Right hindlimb (tissue), 1 donor: ENCODE measurements at places on chromosomes 4 and X.
A peak's percentile ranks its signal among the peaks of the same experiment; 100 is the strongest.

DNA sequence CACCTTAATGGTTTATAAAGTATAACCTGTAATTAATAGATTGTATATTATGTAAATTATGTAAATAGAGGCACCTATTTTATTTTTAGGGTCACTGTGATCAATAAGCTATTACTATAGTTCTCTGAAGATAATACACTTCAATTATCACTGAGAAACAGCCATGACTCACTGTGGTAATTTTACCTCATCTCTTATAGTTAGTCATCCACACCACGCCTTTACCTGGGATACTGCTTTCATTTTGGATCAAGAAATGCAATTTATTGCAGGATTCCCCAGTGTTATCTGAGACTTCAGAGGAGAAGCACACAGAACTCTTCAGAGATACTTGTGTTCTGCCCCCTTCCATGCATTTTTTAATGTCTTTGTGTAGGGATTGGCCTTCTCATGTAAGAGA, 348.1 kb upstream of the ATOH1 start:
- no peak for DNase-seq

- no peak for DNase-seq
Observed at GRCh38 chr4:55272589-55272988, 73.5 kb upstream of the SRD5A3 start.

DNA sequence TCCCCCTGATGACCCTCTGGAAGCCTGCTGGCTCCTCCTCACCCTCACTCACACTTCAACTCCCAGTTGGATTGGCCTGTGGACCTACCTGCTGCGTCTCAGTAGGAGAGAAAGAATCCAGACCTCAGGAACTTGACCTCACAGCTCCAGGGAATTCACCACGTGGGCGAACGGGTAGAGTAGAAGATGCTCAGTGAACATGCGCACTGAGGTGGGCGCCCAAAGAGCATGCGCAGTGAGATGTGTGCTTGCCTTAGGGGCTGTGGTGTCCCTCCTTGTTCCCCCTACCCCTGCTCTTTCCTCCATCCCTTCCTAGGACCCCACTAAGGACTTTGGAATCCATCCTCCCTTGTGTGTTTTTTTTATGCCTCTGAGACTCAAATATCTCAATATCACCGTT, 12.9 kb downstream of the FOXR2 start:
- no peak for DNase-seq

DNA sequence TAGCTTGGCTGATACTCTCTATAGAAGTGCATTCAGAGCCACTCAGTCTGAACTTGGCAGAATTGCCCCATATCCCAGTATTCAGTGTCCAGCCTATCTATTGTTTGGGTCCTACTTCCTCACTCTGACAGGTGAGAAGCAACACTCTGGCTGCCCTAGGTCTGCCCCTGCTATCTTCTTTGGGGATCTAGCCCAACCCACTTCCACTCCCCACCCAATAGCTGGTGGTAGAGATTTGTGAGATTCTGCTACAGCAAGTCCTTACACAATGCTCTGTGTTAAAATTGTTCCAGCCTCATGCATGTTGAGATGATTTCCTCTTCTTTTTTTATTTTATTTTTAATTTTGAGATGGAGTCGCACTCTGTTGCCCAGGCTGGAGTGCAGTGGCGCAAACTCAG, 67.6 kb downstream of the TRIM2 start:
- no peak for DNase-seq

DNA sequence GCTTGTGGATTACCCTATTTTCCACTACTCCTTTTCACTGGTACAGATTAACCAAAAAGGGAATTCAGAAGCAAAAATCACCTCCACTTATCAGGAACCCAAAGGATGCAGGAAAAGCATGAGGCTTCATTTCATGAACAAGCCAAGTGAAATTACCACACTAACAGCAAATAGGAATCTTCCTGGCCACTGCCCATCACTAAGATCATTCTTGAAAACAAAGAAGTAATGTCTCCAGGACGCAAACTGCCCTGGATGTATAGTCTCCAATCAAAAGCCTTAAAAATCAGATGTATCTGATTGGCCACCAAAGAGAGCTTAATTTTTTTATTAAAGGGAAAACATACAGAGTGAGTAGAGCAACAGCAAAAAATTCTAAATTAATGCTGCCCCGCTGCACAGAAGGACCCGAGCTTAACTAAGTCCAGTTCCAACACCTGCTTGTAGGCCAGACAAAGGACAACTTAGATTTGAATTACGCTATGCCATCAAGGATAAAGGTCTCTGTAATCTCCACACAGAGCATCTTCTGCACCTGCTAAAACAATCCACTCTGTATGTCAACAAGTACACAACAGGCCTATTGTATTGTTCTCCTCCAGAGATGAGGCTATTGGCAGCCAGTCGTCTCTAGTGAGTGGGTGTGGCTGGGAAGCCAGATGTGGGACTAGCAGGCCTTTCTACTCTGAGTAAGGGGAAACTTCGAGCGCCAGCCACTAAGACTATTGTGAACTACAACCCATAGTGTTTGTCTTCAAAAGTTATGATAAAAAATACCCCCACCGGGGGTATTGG, 12.4 kb downstream of the ZDHHC9 start:
- peak; percentile 73 for DNase-seq

- no peak for DNase-seq
Observed at GRCh38 chr4:105956569-105956968, 61.3 kb downstream of the NPNT start.

- DNase-seq, result no peak
Observed at GRCh38 chr4:76752861-76753501, 145.0 kb downstream of the SOWAHB start.

DNA sequence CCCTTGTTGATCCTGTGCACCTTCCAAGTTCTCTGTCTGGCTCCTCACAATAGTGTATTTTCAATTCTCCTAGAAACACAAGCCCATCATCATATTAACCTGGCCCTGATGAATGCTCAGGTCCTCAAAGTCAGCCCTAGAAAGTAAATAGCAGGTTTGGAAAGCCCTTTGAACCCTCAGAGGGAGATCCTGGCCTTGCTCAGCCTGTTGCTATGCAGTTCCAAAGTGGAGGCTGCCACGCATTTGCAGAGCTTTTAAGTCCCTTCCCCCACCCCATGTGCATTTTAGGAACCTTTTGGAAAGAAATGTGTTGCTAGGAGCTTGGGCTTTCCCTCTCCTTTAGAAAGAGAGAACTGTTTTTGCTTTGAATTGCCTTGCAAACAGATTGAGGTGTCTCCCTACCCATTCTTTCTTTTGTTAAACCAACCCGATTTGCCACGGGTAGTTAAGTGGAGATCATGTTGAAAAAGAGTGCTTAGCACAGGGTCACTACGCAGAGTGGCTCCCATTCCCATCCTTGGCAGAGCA, 12.2 kb downstream of the MAMLD1 start:
- no peak for DNase-seq

DNA sequence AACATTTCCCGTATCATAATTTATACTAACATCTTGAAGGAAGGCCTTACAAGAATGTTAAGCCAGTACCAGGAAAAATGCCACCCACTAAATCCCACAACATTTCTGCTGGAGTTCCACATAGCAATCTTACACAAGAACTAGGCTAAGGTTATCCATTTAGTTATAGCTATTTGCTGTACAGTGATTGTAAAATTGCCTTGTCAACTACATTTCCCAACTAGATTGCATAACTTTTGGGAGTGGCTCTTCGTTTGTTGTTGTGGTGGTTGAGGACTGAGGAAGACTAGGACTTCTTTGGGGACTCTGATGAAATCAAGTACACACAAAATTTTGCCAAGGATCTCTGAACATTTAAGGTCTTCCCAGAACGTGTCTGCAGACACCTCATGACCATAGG, 8.0 kb downstream of the IBSP start:
- DNase-seq, result no peak

GRCh38 chrX:65644621-65645289, 22.7 kb upstream of the MSN start:
- DNase-seq, result peak; percentile 80

GRCh38 chr4:51907006-51907669, 64.2 kb downstream of the DCUN1D4 start:
- no peak for DNase-seq

GRCh38 chr4:178808106-178808505, 1365.9 kb upstream of the AGA start:
- no peak for DNase-seq

DNA sequence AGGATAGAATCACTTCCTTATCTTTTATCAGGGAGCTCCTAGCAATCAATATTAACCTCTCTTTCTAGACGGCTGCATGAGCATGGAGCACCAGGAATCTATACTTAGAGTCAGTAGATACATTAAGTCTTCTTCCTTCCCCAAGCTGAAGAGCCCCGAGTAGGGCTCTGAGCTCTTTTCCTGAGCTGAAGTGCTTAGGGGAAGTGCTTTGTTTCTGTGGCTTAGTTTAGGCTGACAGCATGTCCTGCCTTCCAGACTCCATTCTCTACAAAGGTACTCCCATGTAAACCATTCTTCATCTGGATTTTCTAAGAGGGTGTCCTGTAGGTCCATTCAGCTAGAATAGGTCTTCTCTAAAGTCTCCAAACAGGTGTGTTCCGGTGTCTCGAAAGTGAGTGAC, 127.5 kb upstream of the AFF2 start:
- DNase-seq, result no peak

- DNase-seq, result peak; percentile 35
Observed at GRCh38 chr4:23903859-23904438, 14.1 kb upstream of the PPARGC1A start.

GRCh38 chr4:23923141-23923540, 33.3 kb upstream of the PPARGC1A start:
- DNase-seq, result no peak

GRCh38 chrX:123084797-123085196, 99.3 kb upstream of the GRIA3 start:
- DNase-seq, result no peak

DNA sequence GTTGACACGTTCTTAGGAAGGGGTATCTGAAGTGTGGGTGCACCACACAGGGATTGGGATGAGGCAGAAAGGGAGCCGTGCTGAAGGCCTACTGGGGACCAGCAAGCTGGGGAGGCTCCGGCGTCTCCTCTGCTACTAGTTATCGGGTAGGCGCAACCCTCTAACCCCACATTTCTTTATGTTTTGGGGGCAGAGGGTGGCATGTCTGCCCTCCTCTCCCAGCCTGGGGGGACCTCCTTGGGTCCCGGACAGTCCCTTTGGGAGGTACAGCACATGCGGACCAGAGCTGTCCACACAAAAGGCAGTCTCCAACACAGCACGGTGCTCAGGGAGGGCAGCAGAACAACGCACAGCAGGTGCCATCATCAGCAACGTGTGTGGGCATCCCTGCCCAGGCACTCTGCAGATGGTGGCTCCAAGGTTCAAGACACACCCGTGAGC, 33.2 kb downstream of the WDR1 start:
- peak; percentile 15 for DNase-seq

DNA sequence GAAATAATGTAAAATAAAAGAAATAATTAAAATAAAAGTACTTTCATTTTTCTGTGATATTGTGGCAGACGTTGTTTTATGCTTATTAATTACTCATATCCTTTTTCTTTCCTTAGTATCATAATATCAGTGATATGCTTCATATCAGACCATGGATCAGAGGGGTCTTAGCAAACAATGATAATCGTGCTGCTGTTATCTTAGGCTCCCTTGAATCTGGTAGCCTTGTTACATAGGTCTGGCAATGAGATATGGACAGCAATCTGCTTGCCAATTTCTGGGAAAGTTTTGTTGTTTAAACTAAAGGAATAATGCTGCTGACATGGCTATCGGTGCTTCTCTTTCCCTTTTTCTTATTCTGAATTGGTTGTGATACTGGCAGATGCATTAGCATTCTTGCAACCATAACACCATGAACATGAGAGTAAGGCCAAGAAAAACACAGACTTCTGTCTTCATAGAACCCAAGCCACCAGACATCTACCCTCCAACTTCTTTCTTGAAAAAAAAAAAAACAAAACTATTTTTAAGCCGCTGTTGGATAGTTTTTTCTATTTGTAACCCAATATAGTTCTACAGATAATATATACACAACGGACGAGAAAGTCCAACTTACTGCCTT, 16.4 kb downstream of the EPHA5 start:
- DNase-seq, result no peak
